ENCODE measurements at places on chromosomes 1 and 21. TPM values are rescaled to one million over a fixed set of nuclear protein-coding genes. Genes with fewer than 3 reads are reported as not detected.

TNFSF4 gene
- total RNA-seq: 33.5 TPM

RHD gene
- total RNA-seq: not detected

FAM151A gene
- not detected for total RNA-seq

SPRR2F gene
- not detected for total RNA-seq

CFHR2 gene
- total RNA-seq: not detected

GNL2 gene
- 91.9 TPM for total RNA-seq

FMO3 gene
- not detected for total RNA-seq

KRTAP13-2 gene
- not detected for total RNA-seq

AJAP1 gene
- 0.14 TPM for total RNA-seq

CAMK2N1 gene
- total RNA-seq: 17.8 TPM

TNFRSF8 gene
- under 0.01 TPM for total RNA-seq

NOTCH2 gene
- 71.2 TPM for total RNA-seq

VAV3 gene
- total RNA-seq: 2.8 TPM

DISP3 gene
- 0.07 TPM for total RNA-seq

F13B gene
- not detected for total RNA-seq

RIPK4 gene
- not detected for total RNA-seq

SLX9 gene
- total RNA-seq: 24.7 TPM

CHIA gene
- not detected for total RNA-seq

PLXNA2 gene
- total RNA-seq: 185 TPM

DNAJC16 gene
- total RNA-seq: 23.8 TPM

RHBG gene
- total RNA-seq: not detected

FCAMR gene
- not detected for total RNA-seq

CYP4Z1 gene
- not detected for total RNA-seq

GDAP2 gene
- 30.7 TPM for total RNA-seq

IGSF21 gene
- total RNA-seq: not detected

DARS2 gene
- total RNA-seq: 59.5 TPM

NUDT4B gene
- total RNA-seq: 76.2 TPM

ROR1 gene
- total RNA-seq: 0.53 TPM

PGLYRP3 gene
- not detected for total RNA-seq

HAO2 gene
- not detected for total RNA-seq

CA6 gene
- total RNA-seq: not detected

SLAMF9 gene
- not detected for total RNA-seq

CALML6 gene
- 0.40 TPM for total RNA-seq

TMEM125 gene
- not detected for total RNA-seq

S1PR1 gene
- total RNA-seq: 225 TPM

CRP gene
- not detected for total RNA-seq

MEX3A gene
- total RNA-seq: 8.3 TPM

ZC3H12A gene
- total RNA-seq: 4.1 TPM

TRIM67 gene
- not detected for total RNA-seq

KRTAP19-1 gene
- not detected for total RNA-seq

RC3H1 gene
- total RNA-seq: 39.6 TPM

CLCNKB gene
- not detected for total RNA-seq

SYT14 gene
- 1.2 TPM for total RNA-seq

All from thoracic aorta endothelial cell (primary cell).